Stimulated activated effector memory CD8-positive, alpha-beta T cell treated with anti-CD3 and anti-CD28 coated beads, Interleukin-12 subunit alpha, Interleukin-12 subunit beta, amount 100 ng/mL, for 72 hours (primary cell): ENCODE measurements at places on chromosomes 6 and 20.

DNA sequence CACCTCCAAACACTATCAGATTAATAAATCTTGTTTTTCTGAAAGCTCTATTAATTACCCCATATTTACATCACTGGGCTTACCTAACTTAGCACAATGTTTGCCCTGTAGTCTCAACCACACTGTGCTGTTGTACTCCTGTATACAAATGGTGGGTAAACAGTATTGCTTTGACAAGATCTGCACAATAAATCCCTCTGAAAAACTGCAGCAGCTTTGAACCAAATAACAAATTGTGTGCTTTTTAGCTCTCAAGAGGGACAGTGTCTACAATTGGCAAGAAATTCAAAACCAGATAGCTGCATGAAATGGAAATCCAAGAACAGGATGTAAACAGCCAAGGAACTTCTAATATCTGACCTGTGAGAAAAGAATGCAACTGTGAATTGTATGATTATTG is 10.4 kb downstream of the KIF6 start:
- no peak for DNase-seq

GRCh38 chr20:35796571-35796970 is 24.8 kb downstream of the PHF20 start:
- DNase-seq, result no peak

DNA sequence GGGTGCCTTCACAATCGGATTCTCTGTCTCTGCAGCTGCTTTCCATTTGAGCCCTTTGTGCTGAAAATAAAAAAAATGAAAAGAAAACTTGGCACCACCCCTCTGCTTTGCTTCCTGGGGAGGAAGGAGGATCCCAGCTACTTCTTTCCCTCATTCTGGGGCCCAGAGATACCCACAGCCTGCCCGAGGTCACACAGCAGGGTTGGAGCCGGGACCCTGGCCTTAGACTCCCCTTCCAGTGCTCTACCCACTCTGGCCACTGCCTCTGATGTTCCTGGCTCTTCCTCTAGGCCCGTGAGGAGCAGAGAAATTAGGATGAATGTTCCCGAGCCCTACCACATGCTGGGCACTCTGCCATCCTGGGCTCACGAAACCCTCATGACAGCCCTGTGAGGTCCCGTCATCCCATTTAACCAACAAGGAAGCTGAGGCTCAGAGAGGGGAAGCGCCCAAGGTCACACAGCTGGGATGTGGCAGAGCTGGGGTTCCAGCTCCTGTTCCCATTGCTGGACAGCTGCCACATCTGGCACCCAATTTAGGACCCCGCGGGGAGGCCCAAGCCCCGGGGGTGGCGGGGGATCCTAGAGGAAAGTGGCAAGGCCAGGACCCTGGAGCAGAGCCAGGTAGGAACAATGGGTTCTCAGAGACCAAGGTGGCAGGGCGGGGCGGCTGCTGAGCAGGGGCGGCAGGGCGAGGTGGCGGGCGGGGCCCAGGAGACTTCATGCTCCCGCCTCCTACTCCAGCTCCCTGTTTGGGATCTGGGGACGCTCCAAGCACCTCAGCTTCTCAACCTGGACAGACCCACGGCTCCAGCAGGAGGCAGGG is 76.6 kb downstream of the CEBPB start:
- DNase-seq, result no peak

DNA sequence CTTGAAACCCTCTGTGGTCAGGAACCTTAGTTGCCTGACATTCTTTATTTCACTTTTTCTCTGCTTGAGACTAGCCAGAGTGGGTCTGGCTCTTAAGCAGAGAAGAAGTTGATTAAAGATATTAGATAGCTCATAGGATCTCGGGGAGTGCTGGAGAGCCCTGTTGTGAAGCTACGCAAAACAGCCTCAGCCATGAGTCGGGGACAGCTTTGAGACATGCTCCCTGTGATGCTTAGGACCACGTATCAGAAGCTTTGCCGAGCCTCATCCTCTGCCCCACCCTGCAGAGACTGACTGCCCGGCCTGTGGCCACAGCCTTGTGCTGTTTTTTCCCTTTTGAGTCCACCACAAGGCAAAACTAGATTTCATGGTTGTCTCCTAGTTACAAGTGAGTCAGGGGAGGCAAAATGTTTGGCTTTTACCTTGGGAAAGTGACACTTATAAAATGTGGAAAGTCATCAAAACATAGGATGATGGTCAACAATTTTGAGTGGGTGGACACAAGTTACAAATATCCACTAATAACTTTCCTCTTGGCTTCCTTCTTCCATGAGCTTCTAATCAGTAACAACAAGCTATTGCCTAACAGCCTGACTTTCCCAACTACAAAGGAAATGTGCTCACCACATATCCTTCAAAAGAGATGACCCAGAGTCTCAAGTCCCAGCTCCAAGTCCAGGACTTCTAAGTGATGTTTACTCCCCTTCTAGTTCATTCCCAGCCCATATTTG is 108.4 kb downstream of the JAG1 start:
- no peak for DNase-seq

DNA sequence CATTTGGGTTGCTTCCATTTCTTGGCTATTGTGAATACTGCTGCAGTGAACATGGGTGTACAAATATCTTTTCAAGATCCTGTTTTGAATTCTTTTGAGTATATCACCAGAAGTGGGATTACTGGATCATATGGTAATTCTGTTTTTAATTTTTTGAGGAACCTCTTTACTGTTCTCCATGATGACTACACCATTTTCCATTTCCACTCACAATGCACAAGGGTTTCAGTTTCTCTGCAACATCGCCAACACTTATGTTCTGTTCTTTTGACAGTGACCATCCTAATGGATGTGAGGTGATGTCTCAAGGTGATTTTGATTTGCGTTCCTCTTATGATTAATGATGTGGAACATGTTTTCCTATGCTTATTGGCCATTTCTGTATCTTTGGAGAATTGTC is 214.4 kb upstream of the ZFP64 start:
- no peak for DNase-seq

DNA sequence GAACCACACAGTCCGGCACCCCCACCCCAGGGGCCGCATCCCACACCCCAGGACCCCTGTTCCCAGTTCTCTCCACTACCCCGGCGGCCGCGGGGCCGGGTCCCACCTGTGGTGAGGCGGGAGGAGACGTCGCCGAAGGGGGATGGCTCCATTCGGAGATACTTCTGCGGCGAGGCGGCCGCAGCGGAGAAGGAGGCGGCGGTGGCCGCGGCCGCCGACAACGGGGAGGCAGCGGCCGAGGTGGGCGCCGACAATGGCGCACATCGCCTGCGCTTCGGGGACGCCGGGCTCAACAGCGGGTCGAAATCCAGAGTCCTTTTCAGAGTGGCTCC is 723 bp downstream of the AKIRIN2 start:
- peak; percentile 40 for DNase-seq

DNA sequence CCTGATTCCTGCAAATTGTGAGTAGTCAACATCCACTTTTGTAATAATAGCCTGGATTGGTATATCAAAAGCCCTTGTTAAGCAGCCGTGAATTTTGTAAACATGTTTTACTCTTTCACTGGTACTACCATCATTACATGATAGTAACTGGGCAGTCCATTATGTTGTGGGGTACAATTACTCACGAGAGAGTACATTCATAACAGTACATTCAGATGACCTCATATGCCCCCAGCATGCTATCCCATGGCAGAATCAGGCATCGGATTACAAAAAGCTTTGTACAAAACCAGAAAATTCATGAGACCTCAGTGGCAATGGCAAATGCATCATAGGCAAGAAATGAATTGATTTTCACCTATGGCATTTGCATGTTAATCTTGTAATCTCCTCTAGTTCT is 166.2 kb downstream of the EPM2A start:
- no peak for DNase-seq

DNA sequence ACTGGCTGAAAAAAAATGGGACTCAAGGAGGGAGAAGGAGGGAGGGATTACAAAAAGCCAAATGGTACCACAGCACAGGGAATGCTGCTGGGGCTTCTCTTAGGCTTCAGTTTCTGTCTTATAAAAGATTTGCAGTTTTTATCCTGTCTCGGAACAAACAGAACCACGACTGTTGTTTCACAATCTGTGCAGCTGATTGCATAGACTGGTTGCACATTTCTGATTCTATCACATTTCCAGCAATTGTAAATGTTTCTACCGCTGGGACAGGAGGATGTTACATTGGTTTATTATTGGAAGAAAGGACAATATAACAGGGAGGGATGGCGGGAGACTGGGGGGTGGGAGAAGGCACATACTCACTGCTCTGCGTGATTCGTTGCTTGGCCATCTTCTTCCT is 73.5 kb upstream of the ARID1B start:
- no peak for DNase-seq

- DNase-seq, result no peak
Observed at GRCh38 chr6:159307246-159307790, 138.1 kb downstream of the FNDC1 start.

- peak; percentile 74 for DNase-seq
Observed at GRCh38 chr6:18264219-18264922, at the start of gene DEK. TSS of gene DEK (minus strand) at chr6:18264530. CDS start at chr6:18263987, 543 bp downstream.

DNA sequence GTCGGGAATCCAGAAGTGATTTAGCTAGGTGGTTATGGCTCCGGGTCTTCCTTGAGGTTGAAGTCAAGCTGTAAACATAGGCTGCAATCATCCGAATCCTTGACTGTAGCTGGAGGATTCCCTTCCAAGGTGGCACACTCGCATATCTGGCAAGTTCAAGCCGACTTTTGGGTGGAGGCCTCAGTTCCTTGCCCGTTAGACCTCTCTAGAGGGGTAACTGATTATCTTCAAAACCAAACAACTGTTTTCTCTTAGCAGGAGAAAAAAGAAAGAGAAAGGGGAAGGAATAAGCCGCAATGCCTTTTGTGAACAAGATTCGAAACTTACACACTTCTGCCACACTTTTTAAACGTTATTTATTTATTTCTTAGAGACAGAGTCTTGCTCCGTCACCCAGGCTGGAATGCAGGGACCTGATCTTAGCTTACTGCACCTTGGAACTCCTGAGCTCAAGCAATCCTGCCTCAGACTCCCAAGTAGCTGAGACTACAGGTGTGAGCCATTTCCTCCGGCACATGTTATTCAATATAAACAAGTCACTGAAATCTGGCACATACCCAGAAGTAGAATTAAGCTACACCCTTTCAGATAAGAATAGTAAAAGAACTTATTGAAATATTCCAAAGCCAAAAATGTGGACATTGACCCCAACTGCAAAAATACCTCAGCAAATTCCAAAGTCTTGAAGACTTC is 76.3 kb downstream of the HFE start:
- no peak for DNase-seq

DNA sequence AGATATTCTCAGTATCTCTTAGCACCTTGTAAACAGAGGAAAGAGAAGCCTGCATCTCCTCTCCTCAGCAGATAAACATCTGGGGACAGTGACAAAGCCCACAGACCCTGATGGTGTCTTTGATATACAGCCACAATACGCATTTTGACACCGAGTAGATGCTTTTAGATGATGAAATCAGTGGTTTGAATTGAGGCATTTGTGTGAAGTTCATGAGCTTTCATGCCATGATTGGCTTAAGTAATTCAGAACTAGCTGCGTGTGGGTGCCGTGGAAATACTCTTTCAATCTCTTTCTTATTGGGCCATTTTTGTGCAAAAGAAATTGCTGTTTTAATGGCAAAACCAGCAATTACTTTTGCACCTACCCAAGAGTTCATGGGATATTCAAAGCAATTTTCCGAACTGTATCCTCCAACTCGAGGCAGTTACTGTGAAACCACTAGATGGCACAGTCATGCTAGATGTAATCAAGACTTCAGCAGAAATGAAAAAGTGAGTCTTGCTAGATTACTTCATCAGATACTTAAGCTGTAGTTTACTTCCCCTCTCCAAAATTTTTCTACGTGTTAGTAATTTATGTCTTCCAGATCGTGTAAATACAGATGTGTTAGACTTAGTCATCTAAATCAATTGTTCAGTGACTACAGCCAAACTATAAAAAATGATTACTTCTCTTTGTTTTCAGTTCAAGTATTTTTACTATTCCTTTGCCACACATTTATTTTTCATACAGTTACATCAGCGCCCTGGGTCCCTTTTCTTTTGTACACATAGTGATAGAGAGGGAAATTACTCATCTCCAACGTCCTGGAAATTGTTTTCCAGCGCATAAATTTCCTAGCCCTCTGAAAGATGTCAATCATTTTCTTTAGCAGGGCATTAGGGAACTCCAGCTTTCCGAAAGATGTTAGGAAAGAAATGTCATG is 49.4 kb downstream of the IYD start:
- peak; percentile 63 for DNase-seq

DNA sequence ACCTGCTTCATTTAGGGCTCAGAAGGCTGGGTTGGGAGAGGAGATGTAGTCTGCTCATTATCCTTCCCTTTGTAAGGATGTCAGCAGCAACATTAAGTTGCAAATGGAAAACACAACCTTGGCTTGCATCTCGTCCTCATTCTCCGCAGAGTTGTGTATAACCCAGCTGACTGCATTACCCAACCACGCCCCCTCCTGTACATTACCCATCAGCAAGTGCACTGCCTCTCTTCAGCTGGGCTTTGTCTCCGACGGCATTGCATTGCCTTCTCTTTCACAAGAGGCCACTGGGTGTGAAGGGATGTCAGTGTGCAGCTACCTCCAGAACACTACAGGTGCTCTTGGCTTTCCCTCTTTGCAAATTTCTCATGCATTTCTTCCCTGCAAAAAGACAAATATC is 128.7 kb upstream of the TSHZ2 start:
- DNase-seq, result no peak

DNA sequence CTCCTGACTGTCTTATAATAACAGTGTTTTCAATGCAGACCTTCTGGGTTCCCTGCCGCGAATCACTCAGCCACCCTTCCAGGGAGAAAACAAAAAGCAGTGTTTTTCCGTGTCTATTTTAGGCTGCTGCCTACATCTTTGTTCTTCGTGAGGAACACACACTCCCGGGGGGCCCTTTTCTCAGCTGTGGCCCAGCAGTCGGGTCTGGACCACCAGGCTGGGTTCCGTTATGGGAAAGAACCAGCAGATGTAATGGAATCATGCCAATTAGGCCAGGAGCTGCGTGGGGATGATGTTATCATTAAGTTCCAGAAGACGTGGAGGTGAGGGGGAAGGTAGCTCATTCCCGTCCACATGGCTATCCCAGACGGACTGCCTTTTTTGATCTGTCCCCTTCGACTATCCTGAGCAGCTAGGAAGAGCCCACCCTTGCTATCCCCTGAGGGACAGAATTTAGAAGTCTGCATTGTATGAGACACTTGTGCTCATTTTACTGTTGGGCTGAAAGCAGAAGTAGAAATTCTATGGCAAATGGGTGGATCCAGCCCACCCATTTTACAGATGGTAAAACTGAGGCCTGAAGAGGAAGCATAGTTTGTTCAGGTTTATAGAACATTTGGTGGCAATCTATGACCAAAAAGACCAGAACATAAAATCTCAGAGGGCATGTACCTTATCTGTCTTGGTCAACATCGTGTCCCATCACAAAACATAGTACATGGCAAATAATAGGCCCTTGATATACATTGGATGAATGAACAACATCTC is 54.5 kb downstream of the KCNB1 start:
- no peak for DNase-seq

- DNase-seq, result peak; percentile 73
Observed at GRCh38 chr6:130697995-130698535, 129.1 kb upstream of the SMLR1 start.

GRCh38 chr6:152700427-152700826 is 2.7 kb downstream of the MYCT1 start:
- no peak for DNase-seq

GRCh38 chr6:167932468-167933276 is 64.8 kb upstream of the KIF25 start:
- no peak for DNase-seq

- DNase-seq, result peak; percentile 86
Observed at GRCh38 chr6:37171970-37172812, 2.2 kb downstream of the PIM1 start.
